Hematopoietic multipotent progenitor cell treated with erythropoietin and hydrocortisone succinate and interleukin-3 and kit ligand, for 4 days (in vitro differentiated cells): ENCODE measurements at places on chromosomes 7 and 10.

- no peak for DNase-seq
Observed at GRCh38 chr7:2072042-2072441, 160.7 kb downstream of the MAD1L1 start.

DNA sequence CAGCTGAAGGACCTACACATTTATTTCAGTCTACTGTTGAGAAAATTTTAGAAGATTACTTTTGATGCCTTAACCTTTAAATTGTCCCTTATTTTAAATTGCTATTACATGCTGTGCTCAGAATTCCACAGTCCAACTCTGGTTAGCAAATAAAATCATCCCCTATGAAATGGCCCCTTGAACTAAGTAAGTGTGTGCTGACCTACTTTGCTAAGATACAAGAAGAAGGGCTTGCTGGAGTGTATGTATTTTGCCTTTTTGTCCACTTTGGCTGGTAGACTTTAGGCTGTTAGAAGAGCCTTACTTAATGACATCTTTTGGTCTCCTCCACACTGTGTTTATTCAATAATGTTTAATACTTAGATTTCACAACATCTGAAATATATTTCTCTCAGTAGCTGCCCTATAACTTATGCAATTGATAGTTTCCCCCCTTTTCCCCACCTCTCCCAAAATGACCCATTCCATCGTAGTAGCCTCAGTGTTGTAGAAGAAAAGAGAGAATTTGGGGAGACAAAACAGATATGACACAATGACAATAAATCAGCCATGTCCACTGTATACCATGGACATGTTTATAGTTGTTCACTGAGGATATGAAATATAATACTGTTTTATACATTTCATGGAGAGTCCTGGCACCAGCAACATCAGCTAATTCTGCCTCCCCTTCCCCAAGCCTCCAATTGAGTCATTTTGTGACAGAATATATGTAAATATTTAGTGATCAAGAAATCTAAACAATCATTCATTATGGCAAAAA is 107.8 kb upstream of the ASAH2 start:
- DNase-seq: no peak

GRCh38 chr10:95434583-95434982 is 126.6 kb downstream of the SORBS1 start:
- no peak for DNase-seq

DNA sequence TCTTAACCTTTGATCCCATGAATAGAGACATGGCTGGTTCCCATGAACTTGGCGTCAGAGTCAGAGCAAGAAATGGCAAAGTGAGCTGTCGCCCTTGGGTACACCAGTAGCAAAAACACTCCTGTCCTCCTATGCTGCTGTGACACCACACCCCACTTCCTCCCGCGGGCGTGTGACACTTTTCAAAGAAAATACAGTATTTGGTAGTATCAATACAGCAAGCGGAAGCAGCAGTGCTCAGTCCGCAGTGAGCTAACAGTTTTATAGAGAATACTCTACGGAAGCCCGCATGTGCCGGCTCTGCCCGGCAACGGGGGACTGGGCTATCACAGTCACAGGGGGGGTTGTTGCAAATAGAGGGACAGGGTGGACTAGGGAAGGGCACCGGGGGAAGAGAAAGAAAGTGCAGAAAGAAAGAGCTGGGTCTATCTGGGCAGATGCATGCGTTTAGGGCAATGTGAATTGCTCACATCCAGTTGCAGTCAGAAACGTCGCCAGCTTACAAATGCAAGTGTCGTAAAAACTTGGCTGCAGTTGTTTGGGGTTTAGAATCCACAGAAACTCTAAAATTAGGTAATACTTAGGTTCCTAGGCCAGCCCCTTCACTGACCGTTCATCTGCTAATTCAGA is 49.8 kb downstream of the PRKCQ start:
- DNase-seq: peak; percentile 27

DNA sequence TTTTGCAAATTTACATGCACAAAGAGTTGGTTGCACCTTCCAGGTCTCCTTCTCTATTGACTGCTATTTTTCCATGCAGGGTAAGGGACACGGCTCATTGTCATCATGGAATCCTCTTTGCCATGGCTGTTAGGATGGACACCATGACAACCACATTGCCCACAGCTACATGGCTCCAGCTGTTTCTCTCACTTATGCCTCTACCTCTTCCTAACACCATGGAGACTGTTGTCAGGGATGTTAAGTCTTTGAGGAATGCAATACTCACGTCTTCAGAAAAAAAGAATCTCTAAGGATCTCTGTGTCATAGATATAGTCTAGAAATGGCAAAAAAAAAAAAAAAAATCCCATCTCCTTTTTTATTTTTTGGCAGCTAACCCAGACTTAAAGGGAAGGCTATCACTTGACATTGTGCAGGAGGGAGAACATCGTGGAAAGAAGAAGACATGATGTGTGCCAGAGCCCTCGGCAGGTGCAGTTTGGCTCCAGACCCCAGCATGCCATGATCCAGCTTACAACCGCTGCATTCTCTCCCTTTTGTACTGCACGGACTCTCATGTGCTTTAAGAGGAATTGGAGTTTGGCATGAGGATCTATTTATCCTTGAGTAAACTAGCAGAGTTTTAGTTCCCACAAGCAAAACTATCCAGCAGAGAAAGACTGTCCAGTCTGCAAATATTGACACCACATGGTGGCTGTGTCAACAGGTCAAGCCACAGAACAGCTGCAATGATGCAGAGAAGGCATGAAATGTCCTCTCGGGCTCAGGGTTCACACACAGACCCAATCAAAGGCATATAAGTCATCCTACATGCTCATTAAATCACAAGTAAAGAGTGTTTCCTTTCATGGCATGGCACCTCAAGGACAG is 70.8 kb downstream of the FRMD4A start:
- DNase-seq: no peak

DNA sequence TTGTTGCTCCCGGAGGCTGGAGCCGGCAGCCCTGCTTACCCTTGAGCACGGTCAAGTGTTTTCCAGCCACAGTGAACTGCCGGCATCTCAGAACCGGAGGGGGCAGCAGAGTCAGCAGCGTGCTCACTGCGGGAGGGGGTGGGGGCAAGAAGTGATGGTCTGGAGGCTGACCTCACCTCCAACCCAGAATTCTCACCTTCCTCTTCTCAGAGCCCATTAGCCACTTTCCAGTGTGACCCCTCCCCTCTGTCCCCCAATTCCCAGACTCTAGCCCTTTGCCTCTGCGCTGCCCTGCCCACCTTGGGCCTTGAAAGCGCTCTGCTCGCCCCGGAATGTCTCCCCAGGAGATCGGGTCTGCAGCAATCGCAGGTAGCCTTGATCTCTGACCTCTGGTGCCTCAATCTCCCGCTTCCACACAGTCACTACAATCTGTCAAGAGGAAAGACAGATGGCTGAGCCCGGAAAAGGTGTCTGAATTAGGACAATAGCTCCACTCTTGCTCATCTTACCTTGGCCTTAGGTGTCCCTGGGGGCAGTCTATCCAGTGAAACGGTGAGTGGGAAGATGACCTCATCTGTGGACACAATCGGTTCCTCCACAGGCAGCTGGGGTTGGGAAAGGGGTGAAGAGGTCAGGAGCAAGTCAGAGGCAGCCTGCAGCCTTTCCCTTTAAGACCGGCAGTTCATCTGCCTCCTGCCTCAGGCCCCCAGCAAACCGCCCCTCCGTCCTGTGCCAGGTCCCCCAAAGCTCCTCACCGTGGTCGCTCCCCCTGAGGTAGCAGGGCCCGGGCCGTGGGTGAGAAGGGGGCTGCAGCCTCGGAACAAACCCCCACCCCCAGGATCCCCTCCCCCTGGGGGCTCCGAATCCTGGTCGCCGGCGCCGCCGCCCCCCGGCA is 942 bp downstream of the TRAPPC14 start:
- no peak for DNase-seq

DNA sequence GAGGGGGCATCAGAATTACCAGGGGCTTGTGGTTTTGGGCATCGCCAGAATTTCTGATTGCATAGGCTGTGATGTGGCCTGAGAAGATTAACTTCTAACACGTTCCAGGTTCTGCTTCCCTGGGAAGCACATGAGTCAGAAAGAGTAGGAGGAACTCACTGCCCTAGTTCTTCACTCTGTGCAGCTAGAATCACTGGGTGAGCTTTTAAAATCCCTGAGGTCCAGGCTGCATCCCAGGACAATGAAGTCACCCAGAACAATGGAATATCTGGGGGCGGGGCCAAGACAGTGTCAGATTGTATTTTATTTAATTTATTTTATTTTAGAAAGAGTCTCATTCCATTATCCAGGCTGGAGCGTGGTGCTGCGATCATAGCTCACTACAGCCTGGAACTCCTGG is 636.5 kb downstream of the CALN1 start:
- DNase-seq: no peak

DNA sequence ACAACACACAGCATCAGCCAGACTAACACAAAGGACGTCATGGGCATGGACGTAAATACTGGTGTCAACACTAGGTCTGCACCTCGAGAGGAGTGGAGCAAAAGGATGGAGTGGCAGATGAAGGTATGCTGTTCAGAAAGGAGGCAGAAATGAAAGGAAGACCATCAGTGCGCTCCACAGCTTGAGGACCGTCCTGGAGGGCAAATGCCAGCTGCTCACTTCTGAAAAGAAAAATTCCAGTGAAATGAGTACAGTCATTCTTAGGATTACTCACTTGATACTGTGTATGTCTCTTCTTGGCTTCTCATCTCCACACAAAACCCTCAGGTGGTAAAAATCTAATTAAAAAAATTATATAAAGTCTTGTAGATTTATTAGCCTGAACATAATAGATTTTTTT is 44.8 kb downstream of the EGFR start:
- DNase-seq: no peak

- no peak for DNase-seq
Observed at GRCh38 chr10:131056781-131057180, 254.7 kb downstream of the TCERG1L start.

DNA sequence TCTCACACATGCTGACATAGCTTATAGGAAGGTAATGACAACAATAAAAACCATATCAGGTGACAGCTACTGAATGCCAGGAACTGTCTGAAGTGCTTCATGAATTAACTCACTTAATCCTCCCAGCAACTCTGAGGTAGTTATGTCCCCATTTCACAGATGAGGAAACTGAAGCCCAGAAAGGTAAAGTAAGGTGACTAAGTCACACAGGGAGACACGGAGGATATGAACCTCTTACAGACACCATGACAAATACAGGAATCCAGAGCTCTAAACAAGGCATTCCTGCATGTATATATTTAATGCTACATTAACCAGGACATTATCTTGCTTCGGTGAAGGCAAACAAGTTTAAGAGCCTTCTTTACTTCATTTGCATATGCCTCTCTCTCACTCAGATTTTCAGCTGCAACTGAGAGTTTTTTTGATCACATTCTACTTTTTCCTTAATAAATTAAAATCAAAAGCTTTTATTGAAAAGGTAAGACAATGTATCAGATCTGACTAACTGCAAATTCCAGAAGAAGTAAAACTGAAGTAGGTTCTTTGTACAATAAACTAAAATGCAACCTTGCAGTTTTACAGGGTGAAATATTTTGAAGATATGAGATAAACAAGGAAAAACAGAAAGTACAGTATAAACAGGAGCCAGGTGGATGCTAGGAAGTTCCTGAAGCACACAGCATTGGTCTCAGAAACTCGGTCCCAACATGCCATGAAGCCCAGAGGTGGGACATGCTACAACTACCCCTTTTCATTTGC is 79.5 kb downstream of the SGMS1 start:
- no peak for DNase-seq

DNA sequence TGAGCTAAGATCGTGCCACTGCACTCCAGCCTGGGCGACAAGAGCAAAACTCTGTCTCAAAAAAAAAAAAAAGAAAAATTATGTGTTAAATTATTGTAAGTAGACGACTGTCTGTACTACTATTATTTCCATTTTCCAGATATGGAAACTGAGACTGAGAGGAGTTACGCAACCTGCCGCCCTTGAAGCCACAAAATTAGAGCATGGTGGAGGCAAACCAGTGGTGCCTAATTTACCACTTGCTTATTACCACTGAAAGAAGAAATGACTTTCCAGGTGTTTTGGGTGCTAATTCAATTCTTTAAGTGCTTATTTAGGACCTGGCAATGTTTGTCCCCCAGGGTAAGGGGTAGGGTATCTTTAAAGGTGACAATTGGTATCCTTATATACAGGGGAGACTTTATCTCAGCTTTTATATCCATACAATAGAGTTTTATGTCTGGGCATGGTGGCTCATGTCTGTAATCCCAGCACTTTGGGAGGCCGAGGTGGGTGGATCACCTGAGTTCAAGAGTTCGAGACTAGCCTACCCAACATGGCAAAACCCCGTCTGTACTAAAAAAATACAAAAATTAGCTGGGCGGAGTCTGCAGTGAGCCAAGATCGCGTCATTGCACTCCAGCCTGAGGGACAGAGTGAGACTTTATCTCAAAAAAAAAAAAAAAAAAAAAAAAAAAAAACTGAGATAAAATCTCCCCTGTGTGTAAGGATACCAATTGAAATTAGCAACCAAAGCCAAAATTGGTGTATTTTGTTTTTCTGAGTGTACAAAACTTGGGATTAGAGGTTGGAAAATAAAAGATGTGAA is 16.6 kb upstream of the CAMK1D start:
- DNase-seq: peak; percentile 47

- no peak for DNase-seq
Observed at GRCh38 chr7:35630024-35630972, 64.6 kb downstream of the HERPUD2 start.

DNA sequence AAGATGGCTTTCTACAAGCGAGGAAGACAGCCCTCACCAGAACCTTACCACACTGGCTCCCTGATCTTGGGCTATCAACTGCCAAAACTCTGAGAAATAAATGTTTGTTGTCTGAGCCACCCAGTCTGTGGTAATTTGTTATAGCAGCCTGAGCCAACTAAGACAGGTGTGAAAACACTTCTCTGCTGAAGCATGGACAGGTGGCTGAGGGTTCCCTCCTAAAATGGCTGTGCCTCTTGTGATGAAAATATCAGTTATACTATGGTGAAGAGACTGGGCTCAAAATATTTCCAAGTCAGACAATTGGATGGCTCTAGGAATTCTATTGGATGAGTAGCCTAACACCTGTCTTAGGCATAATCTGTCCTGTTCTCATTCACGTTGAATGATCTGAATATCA is 78.1 kb downstream of the CDK1 start:
- no peak for DNase-seq

- DNase-seq: no peak
Observed at GRCh38 chr10:95759233-95759826, 3.4 kb downstream of the ENTPD1 start.

DNA sequence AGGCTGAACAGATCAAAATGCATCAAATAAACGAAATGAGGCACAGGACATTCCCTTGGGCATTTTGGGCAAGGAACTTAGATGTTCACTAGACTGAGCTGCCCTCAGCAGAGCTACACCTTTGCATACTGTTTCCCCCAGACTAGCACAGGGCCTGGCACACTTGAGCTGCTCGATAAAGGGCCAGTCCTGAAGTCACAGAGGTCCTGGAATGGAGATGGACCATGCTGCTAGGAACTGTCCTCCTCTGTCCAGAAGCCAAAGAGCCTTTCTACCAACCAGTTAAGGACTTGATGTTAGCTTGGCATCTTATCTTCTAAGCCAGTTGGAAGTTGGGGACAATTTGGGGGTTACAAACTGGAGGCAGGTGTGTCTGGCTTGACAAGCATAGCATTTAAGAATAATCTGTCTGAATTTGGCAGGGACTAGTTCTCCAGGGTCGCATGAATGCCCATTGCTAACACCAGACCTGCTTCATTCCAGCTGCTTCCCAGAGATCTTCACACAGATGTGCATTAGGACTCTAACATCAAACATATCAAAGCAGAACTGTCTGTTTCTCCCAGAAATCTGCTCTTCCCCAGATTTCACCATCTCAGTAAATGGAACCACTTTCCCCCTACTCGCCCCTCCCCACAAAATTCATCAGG is 152.2 kb upstream of the PDE1C start:
- no peak for DNase-seq
